ENCODE measurements at places on chromosomes 3 and 15. TPM values are rescaled to one million over a fixed set of nuclear protein-coding genes. Genes with fewer than 3 reads are reported as not detected.

- H3K27me3 ChIP-seq: no peaks in the 10 kb centered on the region
- H3K4me1 ChIP-seq: no peaks in the 10 kb centered on the region
- peaks cover 3% of the 10 kb centered on the region for H3K36me3 ChIP-seq
- H3K27ac ChIP-seq: no peak overlapping the region
- no peak overlapping the region for H3K4me3 ChIP-seq
Observed at GRCh38 chr3:119885746-119886530, 104.0 kb downstream of the NR1I2 start.

DNA sequence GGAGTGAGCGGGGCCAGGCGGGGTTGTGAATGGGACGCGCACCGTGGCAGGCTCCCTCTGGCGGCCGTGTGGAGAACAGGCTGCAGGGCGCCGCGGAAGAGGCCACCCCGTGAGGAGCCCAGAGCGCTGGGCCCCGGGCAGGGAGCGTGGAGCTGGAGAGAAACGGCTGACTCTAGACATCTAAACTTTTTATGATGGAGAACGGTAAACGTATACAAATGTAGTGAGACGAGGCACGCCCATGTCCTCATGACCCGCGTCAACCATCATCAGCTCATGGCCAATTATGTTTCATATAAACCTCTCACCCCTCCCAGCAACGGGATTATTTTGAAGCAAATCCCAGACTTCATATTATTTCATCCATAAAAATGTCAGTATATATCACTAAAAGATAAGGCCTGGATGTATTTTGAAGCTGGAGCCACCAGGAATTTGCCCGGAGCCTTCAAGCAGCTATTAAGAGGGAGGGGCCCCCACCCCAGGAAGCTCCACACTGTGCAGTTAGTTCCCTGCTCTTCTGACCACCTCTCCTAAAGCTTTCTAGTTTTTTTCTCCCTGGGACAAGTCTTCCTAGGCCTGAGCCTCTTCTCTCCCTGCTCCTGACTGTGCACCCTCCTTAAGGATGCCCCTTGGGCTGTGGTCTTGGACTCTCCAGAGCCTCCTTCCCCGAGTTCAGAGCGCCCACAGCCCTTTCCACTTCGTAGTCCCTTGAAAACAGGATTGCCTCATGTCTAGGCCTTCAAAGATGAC is 149.5 kb downstream of the SMAD6 start:
- H3K27me3 ChIP-seq: no peaks in the 10 kb centered on the region
- H3K4me1 ChIP-seq: peaks cover 6% of the 10 kb centered on the region
- no peak overlapping the region for H3K27ac ChIP-seq

The MAPKBP1 gene
- total RNA-seq: 30.7 TPM

DNA sequence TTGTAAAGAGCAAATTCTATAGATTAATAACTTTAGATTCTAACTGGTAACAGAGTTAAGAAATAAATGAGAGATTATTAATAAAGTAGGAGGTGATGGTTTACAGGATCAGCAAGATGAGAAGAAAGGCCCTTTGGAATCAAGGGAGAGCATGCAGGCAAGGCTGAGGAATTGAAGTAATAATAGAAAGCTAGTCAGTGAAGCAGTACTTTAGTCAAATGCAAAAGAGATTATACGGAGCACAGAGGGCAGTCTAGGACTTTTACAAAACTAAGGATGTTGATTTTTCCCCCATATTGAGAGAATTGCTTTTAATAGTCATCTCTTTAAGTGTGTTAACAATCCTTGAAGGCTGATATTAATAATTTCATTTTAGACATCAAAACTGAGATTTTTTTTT is 146.4 kb downstream of the ROBO2 start:
- H3K4me3 ChIP-seq: no peak overlapping the region
- peak; percentile 4 for DNase-seq
- peak overlapping the region; percentile 12 for H3K27ac ChIP-seq
- no peaks in the 10 kb centered on the region for H3K36me3 ChIP-seq
- no peaks in the 10 kb centered on the region for H3K27me3 ChIP-seq

DNA sequence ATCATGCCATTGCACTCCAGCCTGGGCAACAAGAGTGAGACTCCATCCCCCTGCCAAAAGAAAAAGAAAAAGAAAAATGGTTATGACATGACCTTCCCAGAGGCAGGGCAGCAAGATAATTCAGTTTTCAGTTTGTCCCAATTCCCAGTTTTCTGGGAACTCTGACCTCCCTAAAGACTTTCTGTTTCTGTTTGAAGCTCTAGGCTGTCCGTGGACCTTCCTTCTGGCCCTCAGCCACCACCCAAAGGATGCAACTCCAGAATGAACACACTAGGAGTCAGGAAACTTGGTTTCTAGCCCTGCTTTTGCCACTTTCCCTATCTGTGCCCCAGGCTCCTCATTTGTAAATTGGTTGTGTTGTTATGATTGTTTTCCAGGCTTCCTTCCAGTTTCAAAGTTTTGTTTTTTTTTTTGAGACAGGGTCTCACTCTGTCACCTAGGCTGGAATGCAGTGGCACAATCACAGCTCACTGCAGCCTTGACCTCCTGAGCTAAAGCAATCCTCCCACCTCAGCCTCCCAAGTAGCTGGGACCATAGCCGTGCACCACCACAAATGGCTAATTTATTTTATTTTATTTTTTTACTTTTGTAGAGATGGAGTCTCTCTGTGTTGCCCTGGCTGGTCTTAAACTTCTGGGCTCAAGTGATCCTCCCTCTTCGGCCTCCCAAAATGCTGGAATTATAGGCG is 68.6 kb downstream of the CDC25A start:
- H3K27me3 ChIP-seq: no peaks in the 10 kb centered on the region
- no peak for DNase-seq
- no peak overlapping the region for H3K4me3 ChIP-seq
- no peak overlapping the region for H3K27ac ChIP-seq
- H3K36me3 ChIP-seq: no peaks in the 10 kb centered on the region
- H3K4me1 ChIP-seq: no peaks in the 10 kb centered on the region

The P2RY13 gene
- not detected for total RNA-seq

The CATSPER2 gene
- total RNA-seq: 2.9 TPM

- no peak overlapping the region for H3K27ac ChIP-seq
- DNase-seq: peak; percentile 49
- H3K36me3 ChIP-seq: no peaks in the 10 kb centered on the region
- no peaks in the 10 kb centered on the region for H3K4me1 ChIP-seq
- H3K27me3 ChIP-seq: no peaks in the 10 kb centered on the region
- H3K4me3 ChIP-seq: no peak overlapping the region
Observed at GRCh38 chr3:134134698-134135415, 105.1 kb upstream of the SLCO2A1 start.

DNA sequence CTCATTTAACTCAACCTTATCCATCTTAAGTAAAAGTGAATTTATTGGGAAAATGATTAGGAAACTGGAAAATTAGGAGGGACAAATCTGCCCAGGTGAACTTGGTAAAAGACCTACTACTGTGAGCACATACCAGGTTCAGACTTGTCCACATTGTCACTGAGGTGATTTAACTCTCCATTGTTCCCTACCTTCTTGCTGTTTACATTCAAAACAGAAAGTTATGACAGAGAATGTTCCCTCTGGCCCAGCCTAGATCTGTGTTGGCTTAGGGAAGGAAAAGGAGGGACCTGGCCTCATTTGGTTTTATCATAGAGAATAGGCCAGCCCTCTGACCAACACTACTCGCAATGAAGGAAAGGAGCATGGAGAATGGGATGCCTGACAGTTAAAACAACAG is 117.6 kb downstream of the SATB1 start:
- no peak overlapping the region for H3K4me3 ChIP-seq
- H3K27ac ChIP-seq: no peak overlapping the region
- H3K36me3 ChIP-seq: no peaks in the 10 kb centered on the region
- no peak for DNase-seq
- H3K4me1 ChIP-seq: no peaks in the 10 kb centered on the region
- no peaks in the 10 kb centered on the region for H3K27me3 ChIP-seq
